ENCODE measurements at places on chromosomes 4 and X. TPM values are rescaled to one million over a fixed set of nuclear protein-coding genes. Genes with fewer than 3 reads are reported as not detected.

Gene FGF13
- total RNA-seq, result not detected

Gene SPANXC
- not detected for total RNA-seq

Gene SPANXD
- not detected for total RNA-seq

Gene PIR
- total RNA-seq, result not detected

Gene ATP1B4
- not detected for total RNA-seq

Gene GCNA
- 5.6 TPM for total RNA-seq

Gene DGKQ
- 40.3 TPM for total RNA-seq

Gene RAB33A
- total RNA-seq, result 14.9 TPM

Gene CENPE
- 2.2 TPM for total RNA-seq

Gene ADH1C
- not detected for total RNA-seq

Gene UCHL1
- total RNA-seq, result not detected

Gene SPCS3
- 162 TPM for total RNA-seq

Gene LRAT
- total RNA-seq, result not detected

Gene ZFP92
- 1.4 TPM for total RNA-seq

Gene MAGEA2B
- not detected for total RNA-seq

Gene TBC1D9
- total RNA-seq, result 4.2 TPM

Gene ACSL1
- 8.6 TPM for total RNA-seq

Gene P2RY10
- 60.7 TPM for total RNA-seq

Gene NLGN4X
- total RNA-seq, result 0.13 TPM

Gene PLAC8
- 124 TPM for total RNA-seq

Gene TLR1
- total RNA-seq, result 24.0 TPM

Gene ARHGEF9
- 25.7 TPM for total RNA-seq

Gene LETM1
- total RNA-seq, result 56.4 TPM

All from T-cell (primary cell).